ENCODE measurements at places on chromosomes 3 and 15.

DNA sequence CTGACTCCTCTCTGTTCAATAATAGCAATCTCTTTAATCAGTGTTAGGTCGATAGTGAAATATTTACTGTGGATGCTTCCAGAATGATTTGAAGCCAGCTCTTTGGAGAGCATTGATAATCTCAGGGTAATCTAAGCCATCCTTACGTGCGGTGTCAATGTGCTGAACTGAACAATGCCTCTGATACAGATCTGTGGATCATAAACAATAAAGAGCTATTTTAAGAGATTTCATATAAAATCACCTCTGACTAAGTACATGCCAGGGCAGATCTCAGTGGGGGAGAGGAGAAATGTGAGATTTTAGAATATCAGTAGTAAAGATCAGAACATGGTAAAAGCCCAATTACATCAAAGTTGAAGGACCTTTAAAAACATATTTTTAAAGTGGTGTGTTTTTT, 319.3 kb upstream of the GBE1 start:
- no peak for DNase-seq

DNA sequence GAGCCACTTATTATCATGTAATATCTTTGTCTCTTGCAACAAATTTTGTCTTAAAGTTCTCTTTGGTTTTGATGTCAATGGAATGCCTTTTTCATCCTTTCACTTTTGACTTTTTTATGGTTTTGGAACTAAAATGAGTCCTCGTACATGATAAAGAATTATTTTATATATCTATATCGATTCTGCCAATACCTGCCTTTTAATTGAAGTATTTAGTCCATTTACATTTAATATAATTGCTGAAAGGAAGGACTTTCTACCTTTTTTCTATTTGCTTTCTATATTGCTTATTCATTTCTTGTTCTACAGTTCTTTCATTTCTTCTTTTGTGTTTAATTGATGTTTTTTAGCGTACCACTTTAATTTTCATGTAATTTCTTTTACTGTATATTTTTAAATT, 32.8 kb downstream of the GABRA5 start:
- no peak for DNase-seq

- DNase-seq: no peak
These were observed 278.0 kb downstream of the ZBBX start for GRCh38 chr3:167102071-167102470.

DNA sequence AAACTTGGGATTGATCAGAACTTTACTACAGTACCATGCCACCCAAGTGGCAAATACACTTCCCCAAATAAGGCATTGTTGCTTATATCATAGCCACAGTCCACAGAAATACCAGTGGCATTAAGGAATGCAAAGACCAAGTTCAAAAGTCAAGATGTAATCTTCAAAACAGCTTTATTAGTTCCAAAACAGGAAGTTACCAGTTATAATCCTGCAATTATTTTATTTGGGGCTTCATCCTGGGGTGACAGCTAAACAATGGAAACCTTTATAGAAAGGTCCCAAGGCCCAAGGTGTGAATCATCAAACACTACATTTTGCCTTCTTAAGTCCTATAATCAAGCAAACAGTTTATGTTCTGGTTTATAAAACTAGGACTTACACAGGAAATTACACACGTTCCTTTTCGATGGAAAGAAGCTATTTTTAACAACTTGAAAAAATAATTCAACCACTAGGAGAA, 30.3 kb upstream of the RNF7 start:
- DNase-seq: peak; percentile 22

DNA sequence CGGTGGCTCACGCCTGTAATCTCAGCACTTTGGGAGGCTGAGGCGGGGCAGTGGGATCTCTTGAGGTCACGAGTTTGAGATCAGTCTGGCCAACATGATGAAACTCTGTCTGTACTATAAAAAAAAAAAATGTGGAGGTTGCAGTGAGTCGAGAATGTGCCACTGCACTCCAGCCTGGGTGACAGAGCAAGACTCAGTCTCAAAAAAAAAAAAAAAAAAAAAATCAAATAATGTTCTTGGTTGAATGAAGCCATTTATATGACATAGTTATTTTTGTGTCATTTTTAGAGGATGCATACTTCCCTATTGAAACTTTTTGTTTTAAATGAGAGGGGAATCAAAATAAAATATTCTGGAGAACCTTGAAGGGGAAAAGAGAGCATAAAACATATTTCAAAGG, 3.1 kb downstream of the HMCES start:
- DNase-seq: peak; percentile 23

DNA sequence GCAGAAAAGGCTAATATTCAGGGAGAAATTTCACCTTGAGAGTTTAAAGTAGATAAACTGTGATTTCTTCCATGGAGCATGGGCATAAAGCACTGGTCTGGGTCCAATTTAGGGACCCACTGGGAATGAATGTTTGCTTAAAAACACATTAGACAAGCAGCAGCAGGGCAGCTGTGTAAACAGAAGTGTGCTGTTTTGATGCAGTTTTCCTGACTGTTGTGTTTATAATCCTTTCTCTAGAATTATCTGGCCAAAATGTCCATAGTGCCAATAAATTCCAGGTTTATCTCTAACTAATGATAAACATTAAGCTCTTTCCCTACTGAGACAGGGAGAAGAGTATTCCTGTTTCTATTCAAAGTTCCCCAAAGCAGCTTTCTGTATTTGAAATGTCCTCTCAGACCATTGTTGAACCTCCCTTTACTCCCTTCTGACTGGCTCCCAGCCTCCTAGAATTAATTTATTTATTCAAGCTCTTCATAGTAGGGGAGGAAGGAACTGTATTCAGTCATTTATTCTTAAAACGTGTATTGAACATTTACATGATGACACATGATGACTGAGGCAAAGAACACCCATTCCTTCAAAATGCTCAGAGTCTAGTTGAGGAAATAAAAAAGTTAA, 7.0 kb upstream of the TM4SF18 start:
- peak; percentile 12 for DNase-seq

DNA sequence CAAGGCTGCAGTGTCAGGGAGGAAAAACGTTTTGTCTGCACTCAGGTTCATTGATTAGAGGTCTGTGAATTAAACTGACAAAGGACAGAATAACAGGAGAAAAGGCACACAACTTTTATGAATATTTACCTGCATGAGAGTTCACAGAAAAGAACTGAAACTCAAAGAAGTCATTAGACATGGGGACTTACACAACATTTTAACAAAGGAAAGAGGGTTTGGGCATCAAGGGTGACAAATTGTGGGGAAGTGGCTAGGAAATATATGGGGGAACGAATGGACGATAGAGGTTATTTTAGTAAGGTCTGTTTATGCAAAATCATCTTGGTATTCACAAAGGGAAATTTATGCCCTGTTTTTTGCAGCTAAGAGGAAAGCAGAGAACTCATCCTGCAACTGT, 65.6 kb upstream of the C15orf39 start:
- no peak for DNase-seq

GRCh38 chr15:54620916-54621315, 575.8 kb downstream of the RSL24D1 start:
- DNase-seq: no peak

DNA sequence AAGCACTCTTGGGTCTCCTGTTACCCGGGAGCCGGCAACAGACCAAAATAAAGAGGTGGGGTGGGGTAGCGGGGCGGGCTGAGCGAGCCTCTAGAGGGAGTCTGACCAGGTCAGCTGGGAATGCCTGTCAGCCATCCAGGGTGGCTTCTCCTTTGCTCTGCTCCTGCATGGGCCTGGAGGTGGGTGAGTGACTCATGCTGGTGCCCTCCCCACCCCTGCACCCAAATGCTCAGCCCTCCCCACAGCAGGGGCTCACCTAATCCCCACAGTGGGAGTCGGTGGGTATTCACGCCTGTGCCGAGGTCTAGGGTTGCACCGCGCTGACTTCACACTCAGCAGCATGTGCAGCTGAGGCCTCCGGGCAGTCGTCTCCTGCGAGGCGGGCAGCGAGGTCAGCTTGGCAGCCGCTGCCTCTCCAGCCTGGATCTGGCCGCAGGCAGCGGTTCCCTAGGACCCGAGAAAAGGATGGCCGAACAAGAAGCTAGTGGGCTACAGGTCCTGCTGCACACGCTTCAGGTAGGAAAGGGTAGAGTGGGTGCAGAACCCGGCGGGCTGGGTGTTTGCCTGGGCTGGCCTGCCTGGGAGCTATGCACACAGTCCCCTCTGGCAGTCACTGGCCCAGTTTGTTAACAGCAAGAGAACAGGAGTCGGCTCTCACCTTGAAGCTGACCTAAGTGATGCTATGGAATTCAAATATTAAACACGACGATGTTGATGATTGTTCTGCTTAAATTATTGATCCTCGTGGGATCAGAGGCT, at the start of gene AGBL1:
Gene AGBL1, plus strand, starts transcription at position 364 of the 759 bp plus-strand sequence.
- no peak for DNase-seq

- peak; percentile 52 for DNase-seq
These were observed 15.4 kb upstream of the RFC4 start for GRCh38 chr3:186821429-186822387.
